GM12878 (cell line): ENCODE measurements at places on chromosomes 4 and X.

- DNase-seq = no peak
Measured at GRCh38 chr4:35970366-35970960, 273.9 kb downstream of the ARAP2 start.

GRCh38 chr4:121408-122084 lies 2.8 kb upstream of the ZNF718 start:
- no peak for DNase-seq

DNA sequence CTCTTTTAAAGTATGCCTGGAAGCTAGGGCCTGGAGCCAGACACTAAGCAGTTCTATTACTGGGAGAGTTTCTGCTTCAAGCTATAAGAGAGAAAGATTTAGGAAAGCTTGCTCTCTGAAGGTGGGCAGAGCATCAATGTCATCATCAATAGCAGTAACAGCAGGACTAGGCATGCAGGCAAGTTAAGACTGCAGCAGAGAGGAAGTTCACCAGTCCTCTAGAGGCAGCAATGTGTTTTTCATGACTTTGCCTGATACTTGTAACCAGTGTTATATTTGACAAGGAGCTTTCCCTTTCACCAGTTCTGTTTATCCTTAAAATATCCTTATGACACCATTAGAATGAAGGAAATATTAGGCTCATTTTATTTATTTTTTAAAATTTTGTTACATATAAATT lies 237.9 kb downstream of the KCTD8 start:
- DNase-seq = no peak

- no peak for DNase-seq
Measured at GRCh38 chrX:2500091-2500802, 529 bp downstream of the DHRSX start.

GRCh38 chrX:97551821-97552220 lies 668.1 kb downstream of the RPA4 start:
- DNase-seq = no peak

- no peak for DNase-seq
Measured at GRCh38 chrX:74540635-74541249, 73.7 kb downstream of the RLIM start.

GRCh38 chr4:112127048-112127637 lies 18.1 kb upstream of the FAM241A start:
- no peak for DNase-seq

DNA sequence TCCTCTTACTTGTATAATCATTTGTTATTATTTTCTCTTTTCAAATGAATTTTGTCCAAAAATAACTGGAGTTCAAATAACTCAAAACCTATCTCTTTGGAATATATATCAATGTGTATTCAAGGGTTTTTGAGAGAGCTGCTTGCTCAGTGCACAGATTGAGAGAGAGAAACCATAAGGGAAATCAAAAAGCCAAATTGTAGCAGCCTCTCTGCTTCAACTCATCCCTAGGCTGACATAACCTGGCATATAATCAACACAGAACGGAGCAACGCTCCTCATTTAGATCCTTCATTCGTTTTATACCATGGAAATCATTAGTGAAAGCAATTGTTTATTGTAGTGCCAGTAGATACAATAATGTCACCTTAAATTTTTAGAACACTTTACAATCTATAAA lies 1.8 kb upstream of the GPM6A start:
- DNase-seq = no peak

DNA sequence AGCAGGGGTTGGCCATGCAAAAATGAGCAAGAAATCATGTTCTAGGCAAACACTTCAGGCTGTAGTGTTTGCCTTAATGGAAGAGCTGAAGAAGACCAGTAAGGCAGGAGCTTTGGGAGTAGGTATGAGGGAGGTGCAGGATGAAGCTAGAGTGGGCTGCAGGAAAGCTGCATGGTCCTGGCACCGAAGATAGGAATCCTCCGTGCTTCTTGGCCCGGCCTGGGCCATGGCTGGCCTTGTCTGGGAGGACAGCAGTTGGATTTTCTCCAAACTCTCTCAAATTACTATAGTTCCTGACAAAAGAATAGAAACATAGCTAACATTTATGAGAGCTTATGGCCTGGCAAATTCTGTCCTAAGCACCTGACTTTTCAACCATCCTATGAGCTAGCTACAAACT lies 116.5 kb downstream of the UCHL1 start:
- no peak for DNase-seq

DNA sequence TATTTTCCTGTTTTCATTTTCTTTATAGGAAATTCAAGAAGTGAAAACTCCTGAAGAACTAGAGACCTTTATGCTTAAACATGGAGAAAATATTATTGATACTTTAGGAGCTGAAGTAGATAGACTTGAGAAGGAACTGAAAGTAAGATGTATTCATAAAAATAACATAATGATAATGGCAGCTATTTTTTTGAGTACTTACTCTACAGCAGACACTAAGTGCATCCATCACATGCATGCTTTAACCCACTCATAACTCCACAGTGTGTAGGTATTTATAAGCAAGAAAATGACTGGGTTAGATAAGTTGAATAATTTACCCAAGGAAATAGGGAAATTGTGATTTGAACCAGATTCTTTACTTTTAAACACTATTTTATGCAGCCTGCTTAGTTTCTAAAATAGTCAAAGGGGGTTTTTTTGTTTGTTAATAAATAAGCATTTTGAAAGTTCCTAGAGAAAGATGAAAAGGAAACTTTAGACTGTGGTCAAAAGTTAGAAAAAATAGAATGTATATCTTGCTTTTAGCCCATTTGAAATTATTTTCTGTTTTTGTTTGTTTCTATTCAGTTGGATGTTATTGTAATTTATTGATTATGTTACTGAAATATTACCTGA lies 74.2 kb downstream of the BEND4 start:
- DNase-seq = peak; percentile 20

DNA sequence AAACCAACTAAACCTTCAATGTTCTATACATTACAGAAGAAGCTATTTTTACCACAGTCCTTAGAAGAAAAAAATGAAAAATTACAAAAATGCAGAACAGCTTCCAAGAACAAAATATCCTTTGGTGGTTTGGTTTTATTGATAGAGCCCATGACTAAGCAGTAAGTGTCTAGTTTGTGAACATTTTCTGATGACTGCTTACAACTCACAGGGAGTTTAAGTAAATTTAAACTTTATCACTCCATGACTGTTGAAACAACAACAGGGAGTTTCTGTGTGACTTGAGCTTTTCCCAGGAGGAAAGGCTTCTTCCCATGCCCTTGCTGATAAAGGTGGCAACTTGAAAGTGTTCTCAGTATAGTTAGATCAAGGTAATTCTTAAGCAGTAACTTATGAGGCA lies 2.9 kb downstream of the PF4 start:
- no peak for DNase-seq

GRCh38 chr4:78377555-78377954 lies 174.0 kb upstream of the ANXA3 start:
- DNase-seq = no peak

- DNase-seq = no peak
Measured at GRCh38 chr4:15778289-15779241, at the start of gene CD38. CD38 (plus strand) TSS chr4:15778328; CDS start chr4:15778415, 87 bp downstream.

GRCh38 chrX:136780241-136780640 lies 491 bp downstream of the ARHGEF6 start:
- DNase-seq = no peak

- DNase-seq = no peak
Measured at GRCh38 chrX:54817220-54817820, 9.8 kb downstream of the MAGED2 start.

- no peak for DNase-seq
Measured at GRCh38 chr4:20248155-20248558, 3.5 kb upstream of the SLIT2 start.

- no peak for DNase-seq
Measured at GRCh38 chr4:72323227-72323626, 245.8 kb downstream of the ADAMTS3 start.

DNA sequence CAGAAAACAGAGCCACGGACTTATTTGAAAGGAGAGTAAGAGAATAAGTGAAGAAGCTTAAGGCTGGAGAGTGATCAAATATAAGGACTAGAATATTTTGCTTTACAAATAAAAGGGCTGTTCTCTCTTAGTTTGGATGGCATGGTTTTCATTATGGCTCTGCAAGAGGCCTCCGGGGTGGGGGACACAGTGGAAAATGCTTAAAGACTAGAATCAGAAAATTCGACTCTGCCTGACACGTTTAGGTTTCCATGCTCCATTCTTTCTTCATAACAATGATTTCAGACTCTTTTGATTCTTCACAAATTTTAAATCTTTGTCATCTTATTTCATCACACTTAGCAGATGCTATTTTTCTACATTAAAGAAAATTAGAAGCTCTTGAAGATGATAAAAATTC lies 632.4 kb upstream of the BOD1L1 start:
- no peak for DNase-seq

GRCh38 chr4:114040319-114041116 lies 61.1 kb upstream of the ARSJ start:
- DNase-seq = peak; percentile 36

GRCh38 chrX:126395909-126396308 lies 156.7 kb downstream of the DCAF12L1 start:
- DNase-seq = no peak

DNA sequence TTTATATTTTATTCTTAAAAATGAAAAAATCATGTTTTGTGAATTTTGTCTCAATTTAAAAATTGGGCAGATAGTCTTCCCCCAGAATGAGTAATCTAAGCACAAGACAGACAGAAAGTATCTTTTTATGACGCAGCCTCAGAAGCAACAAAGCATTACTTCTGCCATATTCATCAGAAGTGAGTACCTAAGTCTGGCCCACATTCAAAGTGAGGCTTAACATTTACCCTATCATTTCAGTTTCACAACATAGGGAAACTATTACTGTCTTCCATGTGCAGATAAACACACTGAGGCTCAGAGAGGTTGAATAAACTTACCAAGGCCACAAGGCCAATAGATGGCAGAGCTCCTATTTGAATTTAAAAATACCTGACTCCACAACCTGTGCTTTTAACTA lies 4.4 kb upstream of the PRDX4 start:
- peak; percentile 31 for DNase-seq

DNA sequence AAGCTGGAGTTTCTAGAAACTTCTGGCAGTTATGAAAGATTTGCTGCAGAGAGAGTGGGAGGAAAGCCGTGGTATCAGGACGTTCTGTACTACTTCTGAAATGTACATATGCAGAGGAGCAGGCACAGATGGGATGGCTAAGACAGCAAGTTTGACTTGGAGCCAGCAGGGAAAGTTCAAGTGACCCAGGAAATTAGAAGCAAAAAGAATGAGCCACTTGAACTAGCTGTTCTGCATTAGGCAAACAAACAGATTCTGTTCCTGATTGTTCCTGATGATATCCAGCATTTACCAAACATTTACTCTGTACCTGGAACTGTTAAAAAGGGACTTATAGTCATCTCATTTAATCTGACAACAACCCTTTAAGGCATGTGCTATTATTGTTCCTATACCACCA lies 41.4 kb upstream of the CXCL13 start:
- DNase-seq = no peak

- no peak for DNase-seq
Measured at GRCh38 chr4:149835280-149835679, 19.6 kb upstream of the IQCM start.

DNA sequence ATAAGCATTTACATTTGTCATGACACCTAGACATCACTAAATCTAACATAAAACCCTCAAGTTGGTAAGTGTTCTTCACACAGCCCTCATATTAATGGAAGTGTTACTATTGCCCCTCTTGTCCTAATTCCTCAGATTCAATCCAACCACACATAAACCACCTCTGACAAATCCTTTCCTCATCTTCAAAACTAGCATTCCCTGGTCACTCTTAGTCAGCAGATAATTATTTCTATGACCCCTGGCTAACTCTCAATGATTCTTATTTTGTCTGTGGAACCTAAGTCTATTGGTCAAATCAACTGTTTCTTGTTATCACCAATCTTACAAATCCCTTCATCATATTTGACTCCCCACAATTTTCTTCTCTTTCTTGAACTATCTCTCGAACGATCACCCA lies 168.6 kb downstream of the PPP3CA start:
- DNase-seq = no peak
